NAMALWA (cell line): ENCODE measurements at places on chromosomes 4 and X.

- no peak for DNase-seq
These were observed 124.9 kb downstream of the RELL1 start for GRCh38 chr4:37561196-37561802.

- DNase-seq: no peak
These were observed 12.3 kb upstream of the CHRNA9 start for GRCh38 chr4:40322811-40323210.

DNA sequence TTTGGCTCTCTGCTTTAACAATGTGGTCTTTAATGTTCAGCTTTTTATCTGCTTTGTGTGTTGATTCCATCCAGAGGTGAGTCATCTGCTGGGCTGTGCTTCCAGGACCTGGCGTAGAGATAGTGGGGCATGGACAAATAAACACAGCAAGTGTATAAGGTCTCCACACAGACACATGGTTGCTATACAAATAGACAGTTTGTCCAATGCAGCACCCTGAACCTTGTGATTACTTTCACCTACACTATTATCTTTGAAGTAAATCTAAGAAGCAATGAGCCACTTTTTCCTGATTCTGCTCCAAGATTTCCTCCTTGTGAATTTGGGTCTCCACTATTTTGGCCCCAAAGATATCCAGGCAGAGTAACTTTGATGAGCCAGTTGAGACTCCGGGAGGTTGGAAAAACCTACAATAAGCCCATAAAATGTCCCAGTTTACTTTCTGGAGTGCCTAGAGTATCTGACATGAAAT lies 12.1 kb downstream of the PPARGC1A start:
- no peak for DNase-seq

GRCh38 chrX:72269671-72270251 lies 7.3 kb downstream of the RPS4X start:
- no peak for DNase-seq

GRCh38 chrX:49041744-49042580 lies 1.2 kb downstream of the TFE3 start:
- peak; percentile 13 for DNase-seq

DNA sequence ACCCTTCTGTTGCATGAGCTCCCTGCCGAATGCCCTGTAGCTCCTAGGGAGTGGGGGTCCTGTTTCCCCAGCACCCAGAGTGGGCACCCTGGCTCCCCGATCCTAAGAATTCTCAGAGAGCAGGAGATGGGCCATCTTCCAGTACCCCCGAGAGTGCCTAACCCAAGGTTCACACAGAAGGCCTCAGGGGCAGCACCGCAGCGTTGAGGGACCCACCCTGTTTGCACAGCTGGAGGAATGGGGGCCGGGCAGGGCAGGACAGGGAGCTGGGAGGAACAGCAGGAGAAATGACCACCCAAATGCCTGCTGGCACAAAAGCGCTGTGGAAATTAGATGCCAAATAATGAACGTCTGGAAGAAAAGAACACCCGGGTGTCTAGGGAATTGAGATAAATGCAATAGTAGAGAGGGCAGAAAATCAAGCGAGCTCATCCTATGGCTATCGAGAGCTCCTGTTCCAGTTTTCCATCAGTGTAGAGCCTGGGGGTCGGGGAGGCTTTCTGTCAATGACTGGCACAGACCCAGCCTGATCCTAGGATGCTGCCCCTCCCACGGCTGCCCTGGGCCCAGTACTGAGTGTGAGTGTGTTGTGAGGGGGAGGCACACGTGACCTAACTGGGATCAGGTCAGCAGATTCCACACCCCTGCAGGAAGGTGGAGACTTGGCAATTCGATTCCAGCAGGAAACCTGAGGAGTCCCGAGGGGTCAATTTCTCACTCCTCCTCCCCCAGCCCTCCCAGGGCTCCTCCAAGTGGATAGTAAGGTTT lies 25.7 kb downstream of the SEPTIN6 start:
- no peak for DNase-seq

- no peak for DNase-seq
These were observed 2.4 kb downstream of the KCTD8 start for GRCh38 chr4:44446191-44446590.

GRCh38 chr4:158599150-158599549 lies 72.5 kb downstream of the C4orf46 start:
- no peak for DNase-seq

GRCh38 chr4:89820010-89820409 lies 17.0 kb downstream of the SNCA start:
- no peak for DNase-seq

- DNase-seq: no peak
These were observed 37.9 kb downstream of the WDR1 start for GRCh38 chr4:10078481-10079233.

GRCh38 chr4:79362626-79363025 lies 36.8 kb upstream of the NAA11 start:
- DNase-seq: no peak
